ENCODE measurements at places on chromosomes 11 and 22.

- H3K36me3 ChIP-seq, result no peaks in the 10 kb centered on the region
- H3K27ac ChIP-seq, result no peak overlapping the region
- no peaks in the 10 kb centered on the region for H3K27me3 ChIP-seq
- DNase-seq, result no peak
- H3K4me3 ChIP-seq, result no peak overlapping the region
- H3K4me1 ChIP-seq, result no peaks in the 10 kb centered on the region
Measured at GRCh38 chr11:20917306-20917705, 247.9 kb downstream of the NELL1 start.

GRCh38 chr11:62880231-62880802, 379 bp upstream of the SLC3A2 start:
- no peak for DNase-seq
- peaks cover 59% of the 10 kb centered on the region for H3K36me3 ChIP-seq

DNA sequence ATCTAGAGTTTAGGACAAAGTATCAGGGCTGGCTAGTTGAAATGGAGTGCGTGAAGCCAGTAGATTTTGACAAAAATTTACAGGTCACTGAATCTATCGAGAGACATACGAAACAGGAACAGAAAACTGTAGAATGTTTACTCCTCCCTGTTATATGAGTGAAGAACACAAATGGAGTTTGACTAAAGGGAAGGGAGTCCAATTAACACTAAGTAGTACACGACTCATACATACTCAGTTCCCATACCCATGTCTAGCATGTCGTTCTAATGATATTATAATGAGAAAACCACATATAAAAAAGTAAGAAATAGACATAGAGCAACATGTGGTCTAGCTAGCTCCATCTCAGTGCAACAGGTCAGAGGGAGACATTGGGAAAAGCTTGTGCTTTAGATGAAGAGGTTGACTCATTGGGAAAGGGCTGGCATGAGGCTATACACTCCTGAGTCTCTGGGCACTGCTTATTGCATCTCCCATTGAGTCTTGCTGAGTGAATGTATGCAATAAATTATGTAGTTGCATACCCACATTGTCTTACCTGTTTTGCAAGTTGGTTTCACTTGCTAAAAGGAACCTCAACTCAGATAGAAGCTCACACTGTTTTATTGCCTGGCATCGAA, 43.5 kb downstream of the CD44 start:
- H3K27ac ChIP-seq, result peak overlapping the region; percentile 91
- peaks cover 73% of the 10 kb centered on the region for H3K4me1 ChIP-seq
- no peak for DNase-seq
- H3K36me3 ChIP-seq, result peaks cover 92% of the 10 kb centered on the region

GRCh38 chr11:37503411-37504059, 905.5 kb upstream of the RAG2 start:
- H3K27ac ChIP-seq, result no peak overlapping the region
- DNase-seq, result no peak
- H3K27me3 ChIP-seq, result no peaks in the 10 kb centered on the region
- H3K36me3 ChIP-seq, result no peaks in the 10 kb centered on the region
- H3K4me1 ChIP-seq, result no peaks in the 10 kb centered on the region

GRCh38 chr22:43393132-43393843, 18.5 kb upstream of the MPPED1 start:
- H3K27me3 ChIP-seq, result peaks cover 18% of the 10 kb centered on the region
- no peak overlapping the region for H3K27ac ChIP-seq
- H3K4me3 ChIP-seq, result no peak overlapping the region
- DNase-seq, result no peak
- peaks cover 3% of the 10 kb centered on the region for H3K4me1 ChIP-seq

- H3K4me1 ChIP-seq, result peaks cover 42% of the 10 kb centered on the region
- no peaks in the 10 kb centered on the region for H3K27me3 ChIP-seq
- no peak for DNase-seq
Measured at GRCh38 chr11:102306048-102306597, 11.2 kb upstream of the BIRC3 start.

DNA sequence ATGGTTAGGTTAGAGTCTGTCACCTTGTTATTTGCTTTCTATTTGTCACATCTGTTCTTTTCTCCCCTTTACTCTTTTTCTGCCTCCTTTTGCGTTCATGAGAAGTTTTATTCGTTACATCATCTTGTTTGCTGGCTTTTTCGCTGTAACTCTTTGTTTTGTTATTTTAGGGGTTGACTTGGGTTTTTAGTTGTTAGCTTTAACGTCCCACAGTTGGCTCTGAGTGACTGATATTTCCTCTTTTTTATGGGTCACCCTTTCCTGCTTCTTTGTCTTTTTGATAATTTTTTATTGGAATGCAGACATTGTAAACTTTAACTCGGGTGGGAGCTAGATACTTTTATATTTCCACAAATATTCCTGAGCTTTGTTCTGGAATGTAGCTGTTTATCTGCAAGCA, 13.3 kb upstream of the TNNT3 start:
- peaks cover 26% of the 10 kb centered on the region for H3K27me3 ChIP-seq
- no peak for DNase-seq
- no peak overlapping the region for H3K27ac ChIP-seq
- no peaks in the 10 kb centered on the region for H3K4me1 ChIP-seq
- peaks cover 2% of the 10 kb centered on the region for H3K36me3 ChIP-seq

GRCh38 chr11:95229993-95230809, 801 bp downstream of the SESN3 start:
- H3K27me3 ChIP-seq, result no peaks in the 10 kb centered on the region
- peaks cover 30% of the 10 kb centered on the region for H3K4me1 ChIP-seq

- H3K27ac ChIP-seq, result no peak overlapping the region
- H3K36me3 ChIP-seq, result peaks cover 2% of the 10 kb centered on the region
- H3K27me3 ChIP-seq, result no peaks in the 10 kb centered on the region
- H3K4me3 ChIP-seq, result no peak overlapping the region
- H3K4me1 ChIP-seq, result peaks cover 20% of the 10 kb centered on the region
- DNase-seq, result no peak
Measured at GRCh38 chr11:2914455-2915195, 14.6 kb downstream of the PHLDA2 start.

DNA sequence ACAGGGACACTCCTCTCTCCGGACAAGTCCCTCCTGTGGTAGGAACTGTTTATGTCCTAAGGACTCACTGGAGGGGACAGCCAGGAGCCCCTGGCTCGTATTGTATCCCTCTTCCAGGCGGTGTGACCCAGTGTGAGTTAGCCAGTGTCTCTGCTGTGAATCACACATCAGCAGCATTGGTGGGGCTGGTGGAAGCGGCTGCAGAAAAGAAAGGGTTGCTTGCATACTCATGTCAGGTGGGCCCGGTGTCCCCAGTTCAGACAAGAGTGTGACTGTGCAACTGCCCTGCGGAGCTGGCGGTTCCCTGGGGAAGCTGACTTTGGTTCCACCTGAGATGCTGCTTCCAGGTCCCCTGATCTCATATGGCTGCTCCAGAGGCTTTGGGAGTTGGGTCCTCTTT, 99.4 kb downstream of the ZBTB16 start:
- no peak for DNase-seq
- no peaks in the 10 kb centered on the region for H3K27me3 ChIP-seq
- H3K27ac ChIP-seq, result peak overlapping the region; percentile 93
- H3K36me3 ChIP-seq, result peaks cover 29% of the 10 kb centered on the region

GRCh38 chr11:131504199-131504949, 134.0 kb downstream of the NTM start:
- H3K27me3 ChIP-seq, result no peaks in the 10 kb centered on the region
- DNase-seq, result no peak
- H3K36me3 ChIP-seq, result no peaks in the 10 kb centered on the region
- no peaks in the 10 kb centered on the region for H3K4me1 ChIP-seq
- H3K4me3 ChIP-seq, result no peak overlapping the region

GRCh38 chr11:128331317-128331716, 256.0 kb downstream of the ETS1 start:
- no peak for DNase-seq
- H3K27me3 ChIP-seq, result no peaks in the 10 kb centered on the region
- peak overlapping the region; percentile 8 for H3K4me3 ChIP-seq
- H3K27ac ChIP-seq, result no peak overlapping the region
- H3K4me1 ChIP-seq, result peaks cover 57% of the 10 kb centered on the region
- no peaks in the 10 kb centered on the region for H3K36me3 ChIP-seq

DNA sequence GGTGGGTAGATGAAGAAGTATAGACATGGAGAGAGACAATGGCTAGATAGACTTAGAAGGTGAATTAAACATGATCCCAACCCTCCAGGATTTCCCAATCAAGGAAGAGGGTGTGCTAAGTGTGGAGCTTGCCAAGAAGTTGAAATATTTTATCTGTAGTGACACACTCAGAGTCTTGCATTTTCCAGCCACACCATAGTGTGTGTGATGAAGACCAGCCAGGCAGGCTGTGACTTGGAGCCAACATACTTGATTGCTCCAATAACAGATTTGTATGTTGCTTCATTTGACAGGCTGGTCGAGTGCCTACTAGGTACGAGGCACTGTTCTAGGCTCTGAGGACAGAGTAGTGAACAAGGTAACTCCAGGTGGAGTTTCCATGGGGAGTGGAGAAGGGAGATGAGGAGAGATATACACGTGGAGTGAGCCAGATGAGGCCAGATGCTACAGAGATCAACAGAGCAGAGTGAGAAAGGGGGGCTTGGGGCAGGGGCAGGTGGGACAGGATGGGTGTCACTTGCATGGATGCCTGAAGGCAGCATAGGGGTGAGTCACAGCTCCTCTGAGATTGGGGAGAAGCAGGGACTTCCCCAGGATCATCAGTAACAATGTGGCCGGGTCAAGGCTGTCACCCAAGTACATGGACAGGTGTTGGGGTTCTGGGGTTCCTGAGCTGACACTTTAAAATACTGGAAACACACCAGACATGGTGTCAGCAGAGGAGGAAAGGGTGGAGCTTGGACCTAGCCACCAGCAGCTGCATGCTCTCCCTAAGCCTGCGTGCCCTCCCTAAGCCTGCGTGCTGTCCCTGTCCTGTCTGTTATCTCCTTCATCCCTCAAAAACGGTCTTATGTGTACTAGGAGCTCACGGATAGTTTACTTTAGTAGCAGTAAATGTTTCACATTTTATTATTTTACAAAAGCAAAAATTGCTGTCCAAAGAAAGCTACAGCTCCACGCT, 23.6 kb downstream of the PDGFB start:
- H3K4me1 ChIP-seq, result peaks cover 12% of the 10 kb centered on the region
- peaks cover 16% of the 10 kb centered on the region for H3K36me3 ChIP-seq
- no peaks in the 10 kb centered on the region for H3K27me3 ChIP-seq
- H3K27ac ChIP-seq, result peak overlapping the region; percentile 59
- no peak for DNase-seq

DNA sequence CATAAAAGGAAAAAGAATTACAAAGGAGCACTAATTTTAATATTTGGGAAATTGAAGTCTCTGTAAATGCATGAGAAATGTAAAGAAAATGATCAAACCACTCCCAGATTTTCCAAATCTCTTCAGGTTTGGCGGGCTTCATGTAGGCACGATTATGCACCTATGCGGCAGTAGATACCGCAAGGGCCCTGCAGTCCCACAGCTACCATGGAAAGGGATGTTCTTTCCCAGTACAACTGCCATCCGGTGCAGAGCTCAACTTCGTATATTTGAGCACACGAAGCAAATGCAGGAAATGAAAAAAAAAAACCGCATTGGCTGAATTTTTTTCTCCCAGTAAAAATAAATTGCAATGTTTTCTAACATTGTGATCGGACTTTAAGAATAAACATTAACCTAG, 1.4 kb downstream of the SLC17A6 start:
- peaks cover 80% of the 10 kb centered on the region for H3K27me3 ChIP-seq
- DNase-seq, result no peak
- no peak overlapping the region for H3K27ac ChIP-seq
- H3K4me3 ChIP-seq, result no peak overlapping the region
- H3K4me1 ChIP-seq, result peaks cover 9% of the 10 kb centered on the region

DNA sequence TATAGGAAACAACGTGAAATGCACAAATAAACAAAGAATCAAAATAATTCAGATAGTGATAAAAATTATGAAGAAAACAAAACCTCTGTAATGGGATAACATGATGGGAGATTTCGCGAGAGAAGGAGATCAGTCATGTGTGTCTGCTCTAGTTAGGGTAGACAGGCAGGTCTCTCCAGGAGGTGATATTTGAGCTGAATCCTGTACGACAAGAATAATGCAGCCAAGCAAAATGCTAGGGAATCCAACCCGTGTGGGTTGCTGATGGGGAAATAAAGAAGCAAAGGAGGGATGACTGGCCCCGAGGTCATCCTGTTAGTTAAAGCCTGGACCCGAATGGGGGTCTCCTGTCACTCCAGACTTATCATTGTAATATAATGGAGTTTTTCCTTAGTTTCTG, 16.0 kb downstream of the MAML2 start:
- no peaks in the 10 kb centered on the region for H3K27me3 ChIP-seq
- peaks cover 23% of the 10 kb centered on the region for H3K4me1 ChIP-seq
- H3K27ac ChIP-seq, result no peak overlapping the region
- no peak overlapping the region for H3K4me3 ChIP-seq
- H3K36me3 ChIP-seq, result no peaks in the 10 kb centered on the region
- DNase-seq, result no peak

DNA sequence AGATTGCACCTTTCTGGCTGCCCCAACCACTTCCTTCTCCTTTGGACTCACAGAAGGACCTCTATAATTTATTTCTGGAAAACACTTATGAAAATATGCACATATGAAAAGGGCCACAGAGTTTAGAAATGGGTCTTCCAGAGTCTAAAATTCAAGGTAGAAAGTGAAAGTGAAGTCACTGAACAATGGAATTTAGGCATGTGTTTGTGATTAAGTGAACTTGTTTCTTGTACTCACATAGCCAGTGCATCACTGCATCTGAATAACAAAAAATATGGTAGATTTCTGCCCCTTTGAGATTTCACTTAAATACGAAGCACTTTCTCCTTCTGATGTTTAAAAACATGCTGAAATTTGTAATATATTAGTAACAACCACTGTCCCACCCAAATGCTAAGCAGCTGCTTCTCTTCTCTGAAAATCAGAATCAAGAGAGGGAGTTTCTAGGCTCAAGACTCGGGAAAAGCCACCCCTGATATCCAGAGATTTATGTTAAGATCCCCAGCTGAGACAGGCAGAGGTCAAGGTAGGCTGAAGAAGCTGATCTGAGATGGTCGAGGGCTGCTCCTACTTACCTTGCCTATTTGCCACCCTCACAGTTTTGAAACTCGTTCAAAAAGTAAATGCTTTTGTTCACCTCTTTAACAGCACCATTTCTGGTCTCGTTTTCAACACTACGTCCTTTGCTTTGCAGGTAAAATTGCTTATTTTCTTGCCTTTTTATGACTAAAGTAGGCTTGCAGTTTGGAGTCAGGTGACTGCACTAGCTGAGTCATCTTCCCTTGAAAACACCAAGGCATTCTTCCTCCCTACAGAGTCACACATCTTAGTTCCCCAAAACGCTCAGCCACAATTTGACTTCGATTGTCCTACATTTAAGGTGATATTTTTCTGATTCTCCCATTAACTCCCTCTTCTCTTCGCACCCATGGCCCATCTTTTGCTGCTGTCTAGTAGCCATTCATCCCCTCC, at the start of gene XKR3:
XKR3 (minus strand) TSS at position 696 of the 972 bp plus-strand sequence. CDS start 17,338 bp downstream, outside the sequence.
- H3K27me3 ChIP-seq, result no peaks in the 10 kb centered on the region
- H3K36me3 ChIP-seq, result no peaks in the 10 kb centered on the region
- peak within 1 kb of the TSS; percentile 5 for H3K4me3 ChIP-seq
- H3K4me1 ChIP-seq, result peaks cover 8% of the 10 kb centered on the region
- peak within 1 kb of the TSS; percentile 30 for H3K27ac ChIP-seq
- no peak for DNase-seq

All from effector memory CD8-positive, alpha-beta T cell (primary cell).